Nasal cavity respiratory epithelium epithelial cell of viscerocranial mucosa (primary cell): ENCODE measurements at places on chromosomes 12 and 14. TPM values are rescaled to one million over a fixed set of nuclear protein-coding genes. Genes with fewer than 3 reads are reported as not detected.

The INSM2 gene
- not detected in 2 replicates for total RNA-seq

The PRR4 gene
- 1.4 TPM in 1 of 2 replicates, not detected in the other for total RNA-seq

The PPM1A gene
- total RNA-seq: 40.3 and 70.9 TPM in 2 replicates

The BLOC1S1 gene
- total RNA-seq: 36.6 and 40.0 TPM in 2 replicates

The COL2A1 gene
- 0.07 TPM in 1 of 2 replicates, not detected in the other for total RNA-seq

The FOS gene
- 72.8 and 177 TPM in 2 replicates for total RNA-seq

The EEA1 gene
- 23.2 and 50.1 TPM in 2 replicates for total RNA-seq
